Esophagus squamous epithelium (tissue), 5 donors: ENCODE measurements at places on chromosomes 3 and 15. TPM values are rescaled to one million over a fixed set of nuclear protein-coding genes. Genes with fewer than 3 reads are reported as not detected.

Gene ITIH3
- total RNA-seq, result 1.3 TPM

Gene PLXNB1
- total RNA-seq, result 57.7 TPM

Gene CHRFAM7A
- total RNA-seq, result not detected

Gene FES
- total RNA-seq, result 13.4 TPM

Gene KIF23
- total RNA-seq, result 33.2 TPM

Gene TM4SF1
- total RNA-seq, result 290 TPM

- no peak overlapping the region for H3K27ac ChIP-seq
- no peaks in the 10 kb centered on the region for H3K4me1 ChIP-seq
- H3K27me3 ChIP-seq, result no peaks in the 10 kb centered on the region
- no peak for DNase-seq
- H3K4me3 ChIP-seq, result no peak overlapping the region
Observed at GRCh38 chr3:155448531-155448930, 155.0 kb upstream of the STRIT1 start.

DNA sequence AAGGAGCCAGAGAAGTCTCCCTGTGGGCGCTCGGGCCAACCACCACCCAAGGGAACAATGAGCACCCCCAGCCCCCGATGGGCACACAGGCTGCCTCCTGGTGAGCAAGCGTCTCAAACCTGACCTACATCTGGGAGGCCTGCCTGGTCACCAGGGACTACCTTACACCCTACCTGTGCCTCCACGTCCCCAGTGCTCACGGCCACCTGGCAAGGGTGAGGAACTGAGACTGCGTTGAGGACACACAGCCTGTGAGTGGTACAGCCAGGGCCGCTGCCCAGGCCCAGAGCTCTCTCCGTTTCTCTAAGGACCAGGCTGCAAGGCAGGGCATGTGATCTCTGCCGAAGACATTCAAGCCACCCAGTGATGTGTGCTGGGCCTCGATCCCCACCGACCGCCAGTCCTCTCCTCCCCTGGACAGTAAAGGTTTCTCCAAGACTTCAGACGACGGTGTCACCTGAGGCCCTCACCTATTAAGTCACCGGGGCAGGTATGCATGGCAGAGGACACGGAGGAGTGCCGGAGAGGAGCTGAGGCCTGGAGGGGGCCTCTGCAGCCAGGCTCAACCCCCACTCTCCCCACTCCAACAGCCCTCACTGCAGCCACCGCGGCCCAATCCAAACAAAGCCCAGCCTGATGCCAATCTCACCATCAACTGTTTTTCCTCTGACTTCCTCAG is 2.8 kb downstream of the GOLGA8A start:
- no peak overlapping the region for H3K4me3 ChIP-seq
- no peak overlapping the region for H3K27ac ChIP-seq
- H3K36me3 ChIP-seq, result no peaks in the 10 kb centered on the region
- H3K4me1 ChIP-seq, result no peaks in the 10 kb centered on the region
- no peak for DNase-seq
- no peaks in the 10 kb centered on the region for H3K27me3 ChIP-seq

- DNase-seq, result no peak
- H3K27ac ChIP-seq, result no peak overlapping the region
- H3K4me1 ChIP-seq, result no peaks in the 10 kb centered on the region
- peaks cover 8% of the 10 kb centered on the region for H3K36me3 ChIP-seq
- H3K27me3 ChIP-seq, result no peaks in the 10 kb centered on the region
Observed at GRCh38 chr3:121819236-121819635, 15.6 kb downstream of the IQCB1 start.

GRCh38 chr3:73141525-73141924 is 80.1 kb downstream of the EBLN2 start:
- no peak overlapping the region for H3K4me3 ChIP-seq
- peaks cover 4% of the 10 kb centered on the region for H3K4me1 ChIP-seq
- H3K27me3 ChIP-seq, result no peaks in the 10 kb centered on the region
- no peak for DNase-seq
- H3K27ac ChIP-seq, result no peak overlapping the region
- H3K36me3 ChIP-seq, result no peaks in the 10 kb centered on the region

DNA sequence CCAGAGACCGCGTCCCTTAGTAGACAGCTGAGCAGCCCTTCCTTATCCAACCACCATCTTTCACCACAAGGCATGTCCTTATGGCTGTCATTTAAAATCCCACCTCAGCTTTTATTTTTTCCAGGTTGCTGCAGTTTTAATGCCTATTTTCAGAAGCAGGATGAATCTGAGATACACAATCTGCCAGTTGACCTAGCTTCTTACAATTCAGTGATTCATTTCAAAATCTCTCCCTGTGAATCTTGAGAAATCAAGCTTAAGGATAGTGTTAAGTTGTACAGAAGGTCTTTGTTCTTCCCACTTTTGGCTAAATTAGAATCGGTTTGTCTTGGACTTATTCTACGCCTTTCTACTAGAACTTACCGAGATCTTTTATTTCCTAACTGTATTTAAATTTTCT is 522.3 kb upstream of the CFAP20DC start:
- DNase-seq, result no peak
- H3K36me3 ChIP-seq, result no peaks in the 10 kb centered on the region
- peaks cover 7% of the 10 kb centered on the region for H3K27me3 ChIP-seq
- no peak overlapping the region for H3K4me3 ChIP-seq
- no peaks in the 10 kb centered on the region for H3K4me1 ChIP-seq

- no peak overlapping the region for H3K27ac ChIP-seq
- no peaks in the 10 kb centered on the region for H3K36me3 ChIP-seq
- peaks cover 61% of the 10 kb centered on the region for H3K27me3 ChIP-seq
- no peak for DNase-seq
- H3K4me1 ChIP-seq, result peaks cover 10% of the 10 kb centered on the region
Observed at GRCh38 chr3:128426128-128426921, 40.4 kb downstream of the DNAJB8 start.

DNA sequence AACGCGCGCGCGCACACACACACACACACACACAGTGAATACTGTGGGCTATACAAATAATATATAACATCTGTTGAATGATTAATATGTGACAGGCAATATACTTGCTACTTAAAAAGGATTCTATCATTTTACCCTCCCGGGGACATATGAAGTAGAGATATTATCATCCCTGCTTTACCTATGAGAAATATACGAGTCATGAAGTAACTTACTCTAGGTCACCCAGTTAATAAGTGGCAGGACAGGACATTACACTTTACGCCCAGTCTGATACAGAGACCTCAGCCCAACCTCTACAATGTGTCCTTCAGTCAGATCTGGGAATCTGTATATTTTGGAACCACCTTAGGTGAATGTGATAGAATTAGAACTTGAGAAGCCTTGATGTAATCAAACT is 55.4 kb downstream of the CCDC54 start:
- H3K4me1 ChIP-seq, result peaks cover 16% of the 10 kb centered on the region
- H3K27ac ChIP-seq, result no peak overlapping the region
- DNase-seq, result no peak
- H3K4me3 ChIP-seq, result peak overlapping the region; percentile 77
- H3K27me3 ChIP-seq, result no peaks in the 10 kb centered on the region

- H3K27ac ChIP-seq, result no peak overlapping the region
- DNase-seq, result no peak
- peaks cover 8% of the 10 kb centered on the region for H3K4me1 ChIP-seq
- H3K27me3 ChIP-seq, result no peaks in the 10 kb centered on the region
- no peaks in the 10 kb centered on the region for H3K36me3 ChIP-seq
Observed at GRCh38 chr15:98938105-98938417, 69.5 kb downstream of the PGPEP1L start.

GRCh38 chr15:100141311-100142001 is 200.3 kb downstream of the ADAMTS17 start:
- H3K36me3 ChIP-seq, result no peaks in the 10 kb centered on the region
- no peaks in the 10 kb centered on the region for H3K27me3 ChIP-seq
- H3K27ac ChIP-seq, result peak overlapping the region; percentile 66
- no peak for DNase-seq

- H3K4me3 ChIP-seq, result no peak overlapping the region
- H3K27me3 ChIP-seq, result no peaks in the 10 kb centered on the region
- no peaks in the 10 kb centered on the region for H3K4me1 ChIP-seq
- no peaks in the 10 kb centered on the region for H3K36me3 ChIP-seq
Observed at GRCh38 chr3:162863579-162863978, 1367.0 kb downstream of the OTOL1 start.

GRCh38 chr15:101692801-101693598 is 31.3 kb downstream of the TARS3 start:
- peaks cover 13% of the 10 kb centered on the region for H3K36me3 ChIP-seq
- H3K27me3 ChIP-seq, result no peaks in the 10 kb centered on the region
- H3K27ac ChIP-seq, result peak overlapping the region; percentile 62
- H3K4me1 ChIP-seq, result peaks cover 4% of the 10 kb centered on the region

DNA sequence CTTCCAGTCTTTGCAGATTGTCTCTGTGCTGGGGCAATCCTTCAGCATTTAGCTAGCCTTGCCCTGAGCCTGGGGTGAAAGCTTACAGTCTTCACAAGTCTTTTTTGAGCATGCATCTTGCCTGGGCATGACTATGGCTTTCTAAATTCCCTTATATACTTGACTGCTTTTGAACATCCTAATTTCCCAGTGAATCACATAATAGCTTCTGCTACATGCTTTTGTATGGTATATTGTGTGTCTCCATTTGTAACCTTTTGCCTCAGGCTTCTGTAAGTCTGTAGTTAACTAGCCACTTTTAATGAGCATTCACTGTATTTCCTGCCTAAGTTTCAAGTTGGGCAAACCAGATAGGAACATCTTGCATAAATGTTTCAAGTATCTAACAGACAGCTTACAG is 76.8 kb downstream of the CHCHD4 start:
- H3K4me1 ChIP-seq, result no peaks in the 10 kb centered on the region
- DNase-seq, result no peak
- no peaks in the 10 kb centered on the region for H3K27me3 ChIP-seq
- H3K27ac ChIP-seq, result peak overlapping the region; percentile 73
- no peak overlapping the region for H3K4me3 ChIP-seq

- no peaks in the 10 kb centered on the region for H3K36me3 ChIP-seq
- no peak overlapping the region for H3K4me3 ChIP-seq
- peaks cover 91% of the 10 kb centered on the region for H3K4me1 ChIP-seq
- no peaks in the 10 kb centered on the region for H3K27me3 ChIP-seq
Observed at GRCh38 chr3:52068055-52068571, 11.7 kb upstream of the DUSP7 start.

GRCh38 chr3:139074565-139075115 is 29.9 kb upstream of the PRR23C start:
- no peak overlapping the region for H3K4me3 ChIP-seq
- H3K27ac ChIP-seq, result no peak overlapping the region
- DNase-seq, result no peak
- H3K27me3 ChIP-seq, result no peaks in the 10 kb centered on the region
- no peaks in the 10 kb centered on the region for H3K4me1 ChIP-seq

DNA sequence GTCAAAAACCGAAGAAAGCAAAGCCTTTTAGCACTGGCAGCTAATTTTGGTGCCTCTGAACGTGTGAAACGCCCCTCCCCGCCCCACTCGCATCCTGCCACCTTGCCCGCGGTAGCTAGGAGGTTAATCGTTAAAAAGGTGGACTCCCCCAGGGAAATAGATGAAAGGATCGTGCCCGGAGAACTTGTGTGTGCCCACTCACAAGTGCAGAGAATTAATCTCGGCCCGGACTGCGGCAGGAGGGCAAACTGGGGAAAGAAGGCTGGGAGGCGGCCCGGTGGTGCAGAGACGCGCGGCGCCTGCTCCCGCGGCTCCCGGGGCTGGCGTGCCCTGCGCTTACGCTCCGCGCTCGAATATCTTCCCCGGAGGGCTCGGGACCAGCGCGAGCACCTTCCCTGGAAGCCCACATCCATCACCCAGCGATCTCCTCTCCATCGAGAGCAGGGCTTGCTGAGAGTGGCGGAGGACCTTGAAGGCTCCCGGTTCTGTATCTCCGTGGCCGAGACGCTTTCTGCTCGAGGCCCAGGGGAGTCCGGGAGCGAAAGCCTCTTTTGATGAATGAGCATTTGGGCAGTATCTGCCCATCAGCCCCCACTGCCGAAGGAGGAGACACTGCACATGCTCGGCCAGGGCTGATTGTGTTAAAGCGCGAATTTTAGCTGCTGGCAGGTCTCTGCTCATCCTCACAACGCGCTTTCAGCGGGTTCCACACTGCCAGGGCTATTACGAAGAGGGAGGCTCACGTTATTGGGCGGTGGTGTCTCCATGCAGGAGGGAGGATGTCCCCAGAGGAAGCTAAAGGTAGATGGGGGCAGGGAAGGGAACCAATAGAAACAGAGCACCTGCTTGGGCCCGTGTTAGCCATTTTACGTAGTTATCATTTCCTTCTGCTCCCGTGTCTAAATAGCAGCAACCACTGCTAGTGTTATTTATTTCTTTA is 1.3 kb upstream of the SPTSSB start:
- DNase-seq, result no peak
- peak overlapping the region; percentile 53 for H3K4me3 ChIP-seq
- no peaks in the 10 kb centered on the region for H3K27me3 ChIP-seq

- no peaks in the 10 kb centered on the region for H3K27me3 ChIP-seq
- H3K4me1 ChIP-seq, result no peaks in the 10 kb centered on the region
- no peak for DNase-seq
- no peak overlapping the region for H3K4me3 ChIP-seq
- no peaks in the 10 kb centered on the region for H3K36me3 ChIP-seq
Observed at GRCh38 chr15:69509131-69509530, 56.5 kb downstream of the RPLP1 start.

DNA sequence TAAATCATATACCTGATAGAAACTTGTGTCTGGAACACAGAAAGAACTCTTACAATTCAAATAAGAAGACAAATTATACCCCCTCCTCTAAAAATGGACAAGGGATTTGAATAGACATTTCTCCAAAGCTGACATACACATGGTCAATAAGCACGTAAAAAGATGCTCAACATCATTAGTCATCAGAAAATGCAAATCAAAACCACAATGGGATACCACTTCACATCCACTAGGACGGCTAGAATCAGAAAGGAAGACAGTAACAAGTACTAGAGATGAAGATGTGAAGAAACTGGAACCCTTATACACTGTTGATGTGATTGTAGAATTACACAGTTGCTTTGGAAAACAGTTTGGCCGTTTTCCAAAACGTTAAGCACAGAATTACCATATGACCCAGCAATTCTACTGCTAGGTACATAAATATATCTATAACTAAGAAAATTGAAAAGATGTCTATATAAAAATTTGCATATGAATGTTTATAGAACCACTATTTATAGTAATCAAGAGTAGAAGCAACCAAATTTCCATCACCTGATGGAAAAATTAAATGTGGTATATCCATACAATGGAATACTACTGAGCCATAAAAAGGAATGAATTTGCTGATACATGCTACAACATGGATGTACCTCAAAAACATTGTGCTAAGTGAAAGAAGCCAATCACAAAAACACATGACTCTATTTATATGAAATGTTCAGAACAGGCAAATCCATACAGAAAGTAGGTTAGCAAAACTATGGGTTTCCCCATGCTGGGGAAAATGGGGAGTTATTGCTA is 60.8 kb downstream of the GREM1 start:
- H3K36me3 ChIP-seq, result no peaks in the 10 kb centered on the region
- H3K4me3 ChIP-seq, result no peak overlapping the region
- no peak overlapping the region for H3K27ac ChIP-seq
- H3K4me1 ChIP-seq, result no peaks in the 10 kb centered on the region
- no peak for DNase-seq

DNA sequence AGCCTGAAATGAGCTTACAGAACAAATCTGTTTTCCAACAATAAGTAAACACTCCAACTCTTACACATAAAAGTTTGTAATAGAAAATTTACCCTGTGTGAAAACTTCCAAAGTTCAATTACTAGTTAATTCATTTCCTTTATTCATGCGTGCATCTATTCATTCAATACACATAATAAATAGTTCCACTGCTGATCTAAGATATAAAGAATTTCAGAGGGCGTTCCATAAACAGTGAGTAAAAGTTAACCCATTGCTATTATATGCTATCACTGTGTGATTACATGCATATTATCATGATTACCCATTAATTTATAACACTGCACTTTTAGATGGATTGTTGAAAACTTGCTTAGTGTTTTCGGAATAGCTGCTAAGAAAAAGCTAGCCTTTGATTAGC is 36.2 kb upstream of the CFAP20DC start:
- no peak overlapping the region for H3K4me3 ChIP-seq
- H3K4me1 ChIP-seq, result no peaks in the 10 kb centered on the region
- no peaks in the 10 kb centered on the region for H3K27me3 ChIP-seq
- no peak for DNase-seq
